NCI-H2227 treated with DMSO at 0.1 percent for 48 hours (cell line): ENCODE measurements at places on chromosomes 5 and 9.

- DNase-seq = no peak
Measured at GRCh38 chr5:114250536-114250935, 111.3 kb upstream of the KCNN2 start.

DNA sequence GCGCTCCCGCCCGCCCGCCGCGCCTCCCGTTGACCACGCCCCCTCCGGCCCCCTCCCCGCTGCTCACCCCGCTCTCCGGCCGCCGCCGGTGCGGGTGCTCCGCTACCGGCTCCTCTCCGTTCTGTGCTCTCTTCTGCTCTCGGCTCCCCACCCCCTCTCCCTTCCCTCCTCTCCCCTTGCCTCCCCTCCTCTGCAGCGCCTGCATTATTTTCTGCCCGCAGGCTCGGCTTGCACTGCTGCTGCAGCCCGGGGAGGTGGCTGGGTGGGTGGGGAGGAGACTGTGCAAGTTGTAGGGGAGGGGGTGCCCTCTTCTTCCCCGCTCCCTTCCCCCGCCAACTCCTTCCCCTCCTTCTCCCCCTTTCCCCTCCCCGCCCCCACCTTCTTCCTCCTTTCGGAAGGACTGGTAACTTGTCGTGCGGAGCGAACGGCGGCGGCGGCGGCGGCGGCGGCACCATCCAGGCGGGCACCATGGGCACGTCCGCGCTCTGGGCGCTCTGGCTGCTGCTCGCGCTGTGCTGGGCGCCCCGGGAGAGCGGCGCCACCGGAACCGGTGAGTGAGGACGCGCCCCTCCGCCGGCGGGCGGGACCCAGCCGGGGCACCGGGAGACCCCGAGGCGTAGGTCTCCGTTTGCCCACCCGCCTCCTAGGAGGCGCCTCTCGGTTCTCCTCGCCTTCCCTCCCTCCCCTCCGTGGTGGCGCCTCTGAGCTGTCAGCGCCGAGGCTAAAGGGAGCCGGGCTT, at the start of gene VLDLR:
VLDLR (plus strand) TSS at position 66 of the 739 bp plus-strand sequence; CDS start at position 469, 403 bp downstream.
- DNase-seq = no peak

DNA sequence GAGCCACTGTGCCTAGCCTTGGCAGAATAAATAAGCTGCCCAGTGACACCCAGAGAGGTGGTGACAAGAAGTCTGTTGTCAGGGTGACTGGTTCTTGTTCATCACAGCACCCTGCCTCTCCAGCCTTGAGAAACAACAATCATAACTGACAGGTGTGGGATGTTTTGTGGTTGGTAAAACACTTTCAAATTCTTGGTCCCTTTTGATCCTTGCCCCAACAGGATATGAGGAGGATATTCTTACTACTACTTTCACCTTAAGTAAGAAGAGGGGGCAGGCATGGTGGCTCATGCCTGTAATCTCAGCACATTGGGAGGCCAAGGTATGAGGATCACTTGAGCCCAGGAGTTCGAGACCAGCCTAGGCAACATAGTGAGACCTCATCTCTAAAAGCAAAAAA, 14.2 kb upstream of the FRRS1L start:
- DNase-seq = no peak

DNA sequence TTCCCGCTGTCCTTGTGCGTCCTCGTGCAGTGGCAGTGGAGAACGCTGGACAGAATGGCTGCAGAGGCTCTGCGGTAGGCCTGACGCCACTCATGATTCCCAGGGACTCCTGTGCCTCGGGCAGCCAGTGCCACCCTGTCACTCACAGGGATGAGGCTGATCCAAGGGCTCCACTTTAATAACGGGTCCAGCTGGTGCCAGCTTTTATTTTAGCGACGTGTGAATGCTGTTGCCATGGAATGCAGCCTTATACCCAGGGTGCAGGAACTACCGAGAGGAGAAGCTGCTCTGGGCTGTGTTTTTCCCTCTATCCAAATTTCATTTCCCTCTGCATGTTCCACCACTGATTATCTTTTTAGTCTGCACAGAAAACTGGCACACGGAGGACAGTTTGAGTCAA, 15.8 kb upstream of the NTNG2 start:
- DNase-seq = no peak

GRCh38 chr5:156419661-156420060, 92.7 kb downstream of the SGCD start:
- DNase-seq = no peak

- DNase-seq = no peak
Measured at GRCh38 chr5:74570250-74570649, 70.3 kb downstream of the ENC1 start.

DNA sequence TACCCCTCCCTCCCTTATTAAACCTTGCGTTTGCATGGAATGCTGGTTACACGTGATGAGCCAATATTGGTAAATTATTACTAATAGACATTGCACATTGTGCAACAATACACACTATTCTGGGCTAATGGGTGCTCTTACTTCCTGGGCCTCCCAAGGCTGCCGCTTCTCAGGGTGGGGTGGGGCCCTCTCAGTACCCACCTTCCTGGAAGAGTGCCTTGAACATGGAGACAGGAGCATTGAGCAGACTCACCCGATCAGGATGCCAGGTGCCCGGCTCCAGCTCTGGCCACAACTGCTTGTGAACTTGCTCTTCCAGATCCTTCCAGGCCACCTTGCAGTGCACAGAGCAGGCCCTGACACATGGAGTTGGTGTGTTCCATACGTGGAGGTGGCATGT, 24.7 kb upstream of the CEP72 start:
- DNase-seq = no peak

DNA sequence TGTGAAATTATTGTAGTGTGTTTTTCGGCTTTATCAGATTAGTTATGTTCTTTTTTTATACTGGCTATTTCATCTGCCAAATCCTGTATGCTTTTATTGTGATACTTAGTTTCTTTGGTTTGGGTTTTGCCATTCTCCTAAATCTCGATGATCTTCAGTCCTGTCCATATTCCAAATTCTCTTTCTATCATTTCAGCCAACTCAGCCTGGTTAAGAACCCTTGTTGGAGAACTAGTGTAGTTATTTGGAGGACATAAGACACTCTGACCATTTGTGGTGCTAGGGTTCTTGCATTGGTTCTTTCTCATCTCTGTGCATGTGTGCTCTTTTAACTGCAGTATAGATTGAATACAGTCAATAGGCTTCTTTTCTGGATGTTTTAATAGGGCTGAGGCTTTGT, 187.0 kb upstream of the CCNH start:
- DNase-seq = no peak

DNA sequence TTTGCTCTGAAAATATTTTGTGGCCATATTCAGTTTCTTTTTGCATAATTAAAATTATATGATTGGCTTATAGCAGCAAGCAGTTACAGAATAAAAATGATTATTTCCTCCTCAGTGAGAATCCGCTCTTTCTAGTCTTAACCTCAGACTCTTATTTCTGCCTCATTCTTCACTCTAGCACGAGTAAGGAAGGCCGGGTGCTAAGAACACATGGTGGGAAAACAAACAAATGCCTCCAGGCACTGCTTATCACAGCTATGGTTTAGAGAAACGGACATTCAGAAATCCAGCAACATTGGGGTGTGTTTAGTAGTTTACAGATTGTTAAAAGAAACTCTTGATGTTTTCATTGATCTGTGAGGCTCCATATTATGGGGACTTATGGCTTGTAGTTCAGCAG, 168.7 kb downstream of the KDM4C start:
- no peak for DNase-seq

- peak; percentile 72 for DNase-seq
Measured at GRCh38 chr9:69421908-69422801, 97.1 kb downstream of the ENTREP1 start.
